MG63 (cell line): ENCODE measurements at places on chromosomes 12 and 14. TPM values are rescaled to one million over a fixed set of nuclear protein-coding genes. Genes with fewer than 3 reads are reported as not detected.

DNA sequence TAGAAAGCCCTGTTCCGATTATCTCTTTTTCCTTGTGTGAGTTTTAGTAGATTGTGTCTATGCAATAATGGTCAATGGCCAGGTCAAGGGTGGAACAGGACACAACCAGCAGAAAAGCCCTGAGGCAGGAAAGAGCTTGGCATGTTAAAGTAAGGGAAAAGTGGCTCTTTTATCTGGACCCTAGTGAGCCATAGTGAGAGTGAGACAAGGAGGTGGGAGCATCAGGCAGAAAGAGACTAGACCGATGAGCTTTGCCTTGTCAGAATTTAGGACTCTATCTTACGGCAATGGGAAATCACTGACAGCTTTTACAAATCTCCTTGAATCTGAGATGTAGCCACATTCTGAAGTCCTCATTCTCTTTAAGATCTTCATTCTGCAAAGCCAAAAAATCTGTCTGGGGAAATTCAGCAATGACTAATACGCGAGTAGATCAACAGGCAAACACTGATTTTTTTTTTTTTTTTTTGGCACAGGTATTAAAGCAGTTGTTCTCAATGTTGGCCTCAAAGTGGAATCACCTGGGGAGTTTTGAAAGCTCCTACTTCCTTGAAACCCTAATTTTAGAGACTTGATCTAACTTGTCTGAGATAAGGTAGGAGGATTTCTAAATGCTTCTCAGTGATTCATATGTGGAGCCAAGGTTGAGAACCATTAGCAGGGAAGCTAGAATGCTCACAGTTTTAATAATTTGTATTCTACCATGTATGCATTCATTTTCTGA is 33.9 kb downstream of the TMEM19 start:
- DNase-seq: no peak

GRCh38 chr12:96225044-96225855 is 31.1 kb downstream of the ELK3 start:
- no peak for DNase-seq

- no peak for DNase-seq
These were observed 93.2 kb downstream of the BORCS5 start for GRCh38 chr12:12450043-12450471.

DNA sequence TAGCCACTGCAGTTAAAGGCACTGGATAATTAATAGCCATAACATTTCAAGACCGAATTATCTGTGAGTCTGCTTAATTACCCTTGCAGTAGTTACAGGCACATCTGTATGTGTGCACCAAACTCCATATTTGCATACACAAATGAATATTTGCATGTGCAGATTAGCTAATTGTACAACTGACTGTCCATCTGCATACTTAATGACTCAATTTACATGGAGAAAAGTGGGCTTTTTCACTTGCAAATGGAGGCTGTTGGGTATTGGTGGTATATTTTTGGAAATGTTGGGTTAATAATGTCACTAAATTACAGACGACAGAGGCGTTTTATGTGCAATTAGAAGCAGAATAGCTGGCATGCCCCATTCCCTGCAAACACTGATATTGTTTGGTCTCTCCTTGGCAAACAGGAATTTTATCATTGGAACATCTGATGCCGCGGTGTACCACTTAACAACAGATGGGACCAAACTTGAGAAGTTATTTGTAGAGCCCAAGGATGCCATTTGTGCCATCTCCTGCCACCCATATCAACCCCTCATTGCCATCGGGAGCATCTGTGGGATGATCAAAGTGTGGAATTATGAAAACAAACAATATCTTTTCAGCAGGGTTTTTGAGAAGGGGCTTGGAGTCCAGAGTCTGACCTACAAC is 39.6 kb downstream of the CFAP251 start:
- DNase-seq: no peak

DNA sequence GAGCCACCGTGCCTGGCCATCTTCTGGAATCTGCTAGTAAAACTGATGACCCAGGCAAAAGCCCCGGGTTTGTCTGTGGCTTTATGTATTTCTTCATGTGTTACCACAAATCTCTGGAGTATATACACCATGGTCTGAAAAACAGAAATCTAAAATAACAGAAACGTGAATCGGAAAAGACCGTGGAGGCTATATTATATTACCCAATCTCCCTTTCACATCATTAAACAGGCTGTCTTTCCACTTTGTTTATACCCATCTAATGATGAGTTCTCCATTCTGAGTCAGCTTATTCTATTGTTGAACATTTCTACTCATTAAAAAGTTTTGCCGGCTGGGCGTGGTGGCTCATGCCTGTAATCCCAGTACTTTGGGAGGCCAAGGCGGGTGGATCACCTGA is 9.5 kb upstream of the AJUBA start:
- no peak for DNase-seq

- no peak for DNase-seq
These were observed 9.5 kb upstream of the RABGGTA start for GRCh38 chr14:24280797-24281460.

DNA sequence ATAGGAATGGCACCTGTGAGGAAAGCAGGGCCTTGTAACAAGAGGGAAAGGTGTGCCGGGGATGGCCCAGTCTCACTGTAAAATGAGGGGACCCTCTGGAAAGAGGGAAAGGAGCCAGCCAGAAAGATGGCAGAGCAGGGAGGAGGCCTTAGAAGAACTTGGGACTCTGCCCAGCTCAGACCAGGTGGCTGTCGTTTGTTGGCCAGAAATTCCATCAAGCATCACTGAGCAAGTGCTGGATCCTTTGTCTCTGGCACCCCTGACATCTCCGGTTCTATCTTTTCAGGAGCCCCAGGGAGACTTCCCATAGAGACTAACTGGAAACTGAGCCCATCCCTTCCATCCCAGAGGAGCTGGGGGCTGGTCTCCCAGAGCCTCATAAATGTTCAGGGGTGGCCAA is 43.3 kb downstream of the DEGS2 start:
- DNase-seq: no peak

GRCh38 chr12:68342966-68343365 is 10.8 kb upstream of the MDM1 start:
- no peak for DNase-seq

DNA sequence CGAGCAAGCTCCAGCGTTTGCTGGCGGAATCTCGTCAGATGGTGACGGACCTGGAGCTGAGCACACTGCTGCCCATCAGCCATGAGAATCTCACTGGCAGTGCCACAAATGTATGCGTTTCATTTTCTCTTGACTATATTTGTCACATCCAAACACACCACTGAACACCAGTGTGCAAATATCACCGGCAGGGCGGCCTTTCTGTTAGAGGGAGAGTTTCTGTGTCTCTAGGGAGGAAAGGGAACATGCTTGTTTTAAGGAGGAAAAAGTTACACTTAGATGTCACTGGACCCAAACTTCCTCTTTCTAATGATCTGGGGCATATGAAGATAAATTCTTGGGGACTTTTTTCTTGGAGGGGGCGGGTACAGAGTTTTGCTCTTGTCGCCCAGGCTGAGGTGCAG is 21.9 kb upstream of the HIP1R start:
- no peak for DNase-seq

- no peak for DNase-seq
These were observed 1523.2 kb upstream of the FLRT2 start for GRCh38 chr14:84006643-84007155.

GRCh38 chr14:38225946-38226345 is 18.2 kb downstream of the SSTR1 start:
- no peak for DNase-seq

DNA sequence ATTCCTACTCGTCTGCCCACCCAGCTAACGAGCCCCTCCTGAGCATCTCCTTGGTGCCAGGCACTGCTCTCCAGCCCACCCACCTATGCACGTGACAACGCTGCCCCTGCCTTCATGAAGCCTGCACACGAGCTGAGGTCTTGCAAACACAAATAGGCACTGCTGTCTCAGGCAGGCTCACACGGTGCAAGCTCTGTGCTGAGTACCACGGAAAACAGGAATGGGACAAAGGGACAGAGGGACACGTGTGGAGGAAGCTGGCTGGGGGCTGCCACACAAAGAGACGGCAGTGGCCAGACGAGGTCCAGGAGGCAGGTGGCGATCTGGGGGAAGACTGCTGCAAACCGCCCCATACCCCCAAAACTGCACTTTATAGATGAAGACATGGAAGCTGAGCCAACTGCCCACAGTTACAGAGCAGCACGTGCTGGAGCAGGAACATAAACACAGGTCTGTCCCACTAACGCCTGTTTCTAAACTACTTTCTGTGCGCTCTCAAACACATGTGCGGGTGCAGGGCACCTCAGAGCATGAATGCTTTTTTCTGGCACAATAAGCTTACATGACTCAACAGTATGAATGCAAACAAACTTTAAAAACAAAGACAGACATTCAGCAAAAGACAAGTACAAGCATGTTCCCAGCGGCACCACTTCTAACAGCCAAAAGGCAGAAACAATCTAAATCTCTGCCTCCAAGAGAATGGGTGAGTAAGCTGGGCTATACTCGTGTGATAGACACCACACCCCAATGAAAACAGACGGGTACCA is 64.5 kb downstream of the AMN start:
- DNase-seq: peak; percentile 68

DNA sequence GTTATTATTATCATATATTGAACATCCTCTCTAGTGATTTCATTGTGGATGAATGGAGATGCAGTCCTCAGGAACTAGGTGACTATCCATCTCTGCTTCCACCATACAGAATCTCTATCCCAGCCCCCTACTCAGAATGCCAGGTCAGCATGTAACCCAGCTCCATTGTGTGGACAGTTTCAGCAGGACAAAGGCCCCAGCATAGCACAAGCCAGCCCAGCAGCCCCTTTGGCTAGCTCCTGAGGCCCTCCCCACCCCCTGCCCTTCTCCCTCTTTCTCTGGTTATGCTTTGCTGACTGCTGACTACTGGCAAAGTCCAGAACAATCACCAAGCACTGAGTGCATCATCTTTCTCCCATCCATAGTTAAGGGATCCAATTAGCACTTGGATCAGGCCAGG is 5.8 kb upstream of the SPRYD4 start:
- no peak for DNase-seq

- DNase-seq: no peak
These were observed 587.5 kb downstream of the SOX5 start for GRCh38 chr12:23361971-23362370.

GRCh38 chr12:117865505-117865904 is 103.3 kb downstream of the KSR2 start:
- DNase-seq: no peak

Gene ATP23
- total RNA-seq: 11.2 and 16.9 TPM in 2 replicates

Gene SLC6A15
- 0.30 and 1.5 TPM in 2 replicates for total RNA-seq

Gene SLC25A47
- total RNA-seq: not detected in 2 replicates

Gene RFLNA
- 7.7 and 17.8 TPM in 2 replicates for total RNA-seq

Gene NRXN3
- total RNA-seq: 0.07 and 0.12 TPM in 2 replicates

Gene CMKLR1
- 1.3 and 1.5 TPM in 2 replicates for total RNA-seq

Gene MPHOSPH9
- total RNA-seq: 16.0 and 20.7 TPM in 2 replicates

Gene CLEC1B
- not detected in 2 replicates for total RNA-seq

Gene FBXO21
- 10.4 and 12.0 TPM in 2 replicates for total RNA-seq

Gene MYH6
- total RNA-seq: not detected in 2 replicates

Gene GPRC5A
- total RNA-seq: 11.0 and 24.5 TPM in 2 replicates
